ENCODE measurements at places on chromosomes 12 and 14.
A peak's percentile ranks its signal among the peaks of the same experiment; 100 is the strongest.

DNA sequence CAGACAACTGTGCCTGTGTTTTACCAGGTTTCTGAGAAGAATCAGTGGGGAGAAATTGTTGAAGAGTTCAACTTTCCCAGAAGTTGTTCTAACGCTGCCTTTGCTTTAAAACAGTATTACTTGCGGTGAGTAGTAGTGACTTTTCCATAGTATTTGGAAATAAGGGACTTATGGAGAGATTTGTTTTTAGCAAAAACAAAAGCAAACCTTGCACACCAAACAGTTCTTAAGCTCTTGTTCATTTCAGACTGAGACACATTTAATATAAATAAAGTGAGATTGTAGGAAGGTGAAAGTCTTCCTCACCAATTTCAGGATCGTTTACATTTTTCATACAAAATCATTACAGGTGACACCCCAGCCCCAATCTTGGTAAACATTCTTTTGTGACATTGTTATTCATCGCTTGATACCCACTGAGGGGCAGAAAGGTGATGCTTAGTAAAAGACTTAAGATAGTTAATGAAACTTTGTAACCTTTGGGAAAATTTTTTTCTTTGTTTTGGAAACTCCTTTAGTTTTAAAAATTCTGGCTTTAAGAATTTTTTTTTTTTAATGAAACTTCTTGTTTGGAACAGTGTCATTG lies 1.8 kb downstream of the ARID2 start:
- no peak for DNase-seq

- no peak for DNase-seq
Observed at GRCh38 chr12:128807161-128807724, 16.5 kb downstream of the SLC15A4 start.

- DNase-seq = no peak
Observed at GRCh38 chr14:62329427-62329826, 567.2 kb downstream of the SNAPC1 start.

GRCh38 chr12:56521209-56521589 lies 421 bp upstream of the RBMS2 start:
- DNase-seq = no peak

DNA sequence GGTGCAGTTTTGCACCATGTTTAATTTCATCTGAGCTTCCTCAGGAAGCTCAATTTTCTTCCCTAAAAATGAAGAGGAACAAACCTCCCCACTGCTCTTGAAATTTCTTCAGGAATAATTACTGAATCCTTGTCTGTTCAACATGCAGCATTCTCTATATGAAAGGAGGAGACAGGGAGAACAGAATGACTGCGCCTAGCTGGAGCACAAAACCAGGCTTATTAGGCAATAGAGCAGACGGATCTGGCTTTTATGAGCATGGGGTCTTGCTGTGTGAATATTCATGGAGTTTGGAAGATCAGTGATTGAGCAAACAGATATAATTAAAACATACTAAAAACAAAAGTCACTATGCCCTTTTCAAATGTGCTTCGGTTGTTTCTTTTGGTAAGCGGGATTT lies 148.1 kb downstream of the SUDS3 start:
- DNase-seq = no peak

DNA sequence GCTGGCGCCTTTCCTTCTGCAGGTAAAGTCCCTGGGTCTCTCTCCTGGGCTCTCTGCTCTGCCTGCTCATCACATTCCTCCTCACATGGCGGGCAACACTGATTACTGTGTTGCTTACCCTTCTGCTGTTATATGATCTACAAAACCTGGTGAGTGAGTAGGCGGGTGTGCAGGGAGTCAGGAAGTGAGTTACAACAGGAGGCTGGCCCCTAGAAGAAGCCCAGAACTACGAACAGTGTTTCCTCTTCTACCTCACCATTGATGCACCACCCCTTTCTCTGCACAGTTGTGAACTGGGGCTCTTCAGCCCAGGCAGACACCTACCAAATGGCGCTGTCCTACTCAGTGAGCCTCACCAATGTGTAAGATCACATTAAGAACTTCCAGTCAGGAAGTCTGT lies 4.9 kb upstream of the KLHL33 start:
- no peak for DNase-seq

DNA sequence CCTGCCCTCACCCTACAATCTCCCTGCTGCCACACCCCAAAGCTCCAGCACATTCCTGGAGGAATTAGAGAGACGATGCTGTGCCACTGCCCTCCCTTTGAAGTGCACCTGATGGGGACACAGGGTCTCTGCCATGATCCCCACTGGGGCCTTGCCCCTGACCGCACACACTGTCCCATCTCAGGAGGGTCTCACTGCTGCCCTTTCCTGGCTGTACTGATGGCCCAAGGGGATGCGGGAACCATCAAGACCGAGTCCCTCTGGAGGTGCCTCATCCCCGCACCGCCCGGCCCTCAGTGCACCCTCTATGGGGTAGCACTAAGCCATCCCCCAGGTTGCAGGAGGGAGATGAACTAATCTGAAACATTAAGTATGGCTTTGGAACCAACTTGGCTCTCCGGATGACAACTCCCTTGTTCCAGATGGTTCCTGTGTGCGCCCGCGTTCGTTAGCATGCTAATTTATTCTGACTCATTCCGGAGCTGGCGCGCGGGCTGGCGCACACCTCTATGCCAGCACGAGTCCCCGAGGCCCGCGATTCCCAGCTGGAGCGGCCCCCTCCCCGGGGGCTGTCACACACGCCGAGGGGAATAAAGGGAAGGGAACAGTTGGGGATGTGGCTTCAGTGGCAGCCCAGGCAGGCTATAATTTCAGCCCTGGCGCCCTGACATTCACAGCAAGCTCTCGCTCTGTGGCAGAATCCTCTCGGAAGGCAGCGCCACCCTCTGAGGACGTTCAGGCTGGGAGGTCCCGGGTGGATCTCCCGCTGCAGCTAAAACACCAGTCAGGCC lies 34.2 kb upstream of the C14orf180 start:
- DNase-seq = no peak

DNA sequence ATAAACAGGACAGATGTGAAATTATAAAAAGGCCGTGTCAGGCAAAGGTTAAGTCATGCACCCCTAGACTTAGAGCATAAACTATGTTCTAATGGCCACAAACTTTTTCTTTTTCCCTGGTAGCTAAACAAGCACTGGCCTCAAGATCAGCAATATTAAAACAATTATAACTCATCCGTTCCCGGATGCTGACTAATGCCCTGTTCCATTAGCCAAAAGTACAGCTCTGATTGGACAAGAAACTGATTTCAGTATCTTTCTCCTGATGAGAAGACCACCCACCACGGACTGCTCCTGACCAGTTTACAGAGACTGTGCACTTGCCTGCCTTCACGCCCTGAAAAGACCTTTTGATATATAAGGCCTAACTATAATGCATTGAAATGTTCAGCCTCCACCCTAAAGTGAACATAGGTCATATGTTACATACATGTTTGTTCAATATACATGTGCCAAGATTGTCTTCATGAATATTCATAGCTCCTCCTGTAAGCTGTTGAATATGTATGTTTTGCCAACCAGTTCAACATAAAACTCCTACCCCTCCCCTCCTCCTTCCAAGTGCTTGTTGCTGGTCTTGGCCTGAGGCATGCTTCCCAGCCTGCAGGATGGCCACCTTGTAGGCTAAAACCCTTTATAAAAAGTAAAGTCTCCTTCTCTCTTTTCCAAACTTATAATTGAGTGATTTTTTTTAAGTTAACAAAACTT lies 162.0 kb downstream of the IPO8 start:
- DNase-seq = no peak

DNA sequence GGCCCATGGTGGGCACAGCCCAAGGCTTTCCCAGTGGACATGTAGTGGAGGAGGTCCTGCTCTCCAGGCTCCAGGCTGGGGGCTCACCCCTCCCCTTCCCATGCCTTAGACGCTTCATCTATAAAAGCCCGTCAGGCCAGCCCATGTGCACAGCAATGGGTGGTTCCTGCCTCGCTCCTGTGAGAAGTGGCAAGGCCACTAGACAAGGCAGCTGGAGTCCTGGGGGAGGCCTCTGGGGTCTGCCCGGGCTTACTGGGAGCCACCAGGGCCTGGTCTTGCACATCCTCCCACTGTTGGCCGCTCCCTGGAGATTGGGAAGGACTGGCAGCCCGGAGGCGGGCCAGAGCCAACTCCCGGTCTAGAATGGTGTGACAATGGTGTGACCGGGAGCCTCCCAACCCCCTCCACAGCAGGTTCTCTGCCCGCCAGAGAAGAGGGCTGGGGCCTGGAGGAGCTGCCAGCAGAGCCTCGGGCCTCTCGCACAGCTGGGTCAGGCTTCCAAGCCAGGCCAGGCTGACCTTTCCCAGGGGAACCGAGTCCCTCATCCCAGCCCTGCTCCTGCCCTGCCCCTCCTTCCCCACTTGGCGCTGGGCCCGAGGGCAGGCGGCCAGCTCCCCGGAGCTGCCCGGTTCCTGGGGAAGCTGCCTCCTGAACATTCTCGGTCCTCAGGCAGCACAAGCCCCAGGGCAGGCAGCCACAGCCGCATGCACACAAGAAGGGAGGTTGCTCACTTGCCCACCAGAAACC lies 97.9 kb downstream of the RFLNA start:
- DNase-seq = no peak

DNA sequence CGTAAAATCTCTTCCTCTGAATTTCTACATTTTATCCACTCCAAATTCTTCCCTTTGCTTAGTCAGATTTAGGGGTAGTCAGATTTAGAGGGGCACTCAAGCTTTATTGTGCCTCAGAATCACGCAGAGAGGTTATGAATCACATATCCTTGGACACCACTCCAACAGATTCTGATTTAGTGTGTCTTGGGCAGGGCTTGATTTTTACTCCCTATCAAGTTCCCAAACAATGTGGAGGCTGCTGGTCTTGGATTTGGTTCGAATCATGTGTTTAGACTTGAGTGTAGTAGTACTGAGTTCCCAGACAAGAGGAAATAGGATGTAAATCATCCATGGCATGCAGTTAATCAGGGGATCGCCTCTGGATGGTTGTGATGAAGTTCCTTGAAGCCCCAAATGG lies 298.1 kb upstream of the CLEC14A start:
- no peak for DNase-seq

- DNase-seq = no peak
Observed at GRCh38 chr14:92677087-92677668, 71.2 kb downstream of the LGMN start.

- DNase-seq = no peak
Observed at GRCh38 chr12:23596568-23596967, 352.9 kb downstream of the SOX5 start.

- DNase-seq = no peak
Observed at GRCh38 chr14:92994131-92994676, 71.3 kb downstream of the CHGA start.

- no peak for DNase-seq
Observed at GRCh38 chr12:107351713-107352112, 258.4 kb upstream of the CRY1 start.

DNA sequence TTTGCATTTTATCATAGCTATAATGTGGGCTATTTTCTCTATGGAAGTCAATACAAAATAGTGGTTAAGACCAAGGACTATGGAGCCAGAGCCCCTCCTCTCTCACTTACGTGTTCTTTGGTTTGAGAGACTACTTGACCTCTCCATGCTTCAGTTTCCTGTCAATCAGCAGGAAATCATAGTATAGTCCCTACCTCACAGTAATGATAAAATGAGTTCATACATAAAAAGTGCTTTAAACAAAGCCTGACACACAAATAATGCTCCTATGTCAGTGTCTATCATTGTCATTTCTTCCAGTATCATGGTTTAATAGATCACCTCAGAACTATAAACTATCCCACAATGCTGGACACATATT lies 90.4 kb downstream of the MED13L start:
- no peak for DNase-seq

GRCh38 chr14:62736048-62737043 lies 308.9 kb downstream of the KCNH5 start:
- no peak for DNase-seq

- no peak for DNase-seq
Observed at GRCh38 chr12:79648881-79649280, 41.9 kb downstream of the PAWR start.

GRCh38 chr12:84131076-84131475 lies 781.5 kb downstream of the SLC6A15 start:
- DNase-seq = no peak

DNA sequence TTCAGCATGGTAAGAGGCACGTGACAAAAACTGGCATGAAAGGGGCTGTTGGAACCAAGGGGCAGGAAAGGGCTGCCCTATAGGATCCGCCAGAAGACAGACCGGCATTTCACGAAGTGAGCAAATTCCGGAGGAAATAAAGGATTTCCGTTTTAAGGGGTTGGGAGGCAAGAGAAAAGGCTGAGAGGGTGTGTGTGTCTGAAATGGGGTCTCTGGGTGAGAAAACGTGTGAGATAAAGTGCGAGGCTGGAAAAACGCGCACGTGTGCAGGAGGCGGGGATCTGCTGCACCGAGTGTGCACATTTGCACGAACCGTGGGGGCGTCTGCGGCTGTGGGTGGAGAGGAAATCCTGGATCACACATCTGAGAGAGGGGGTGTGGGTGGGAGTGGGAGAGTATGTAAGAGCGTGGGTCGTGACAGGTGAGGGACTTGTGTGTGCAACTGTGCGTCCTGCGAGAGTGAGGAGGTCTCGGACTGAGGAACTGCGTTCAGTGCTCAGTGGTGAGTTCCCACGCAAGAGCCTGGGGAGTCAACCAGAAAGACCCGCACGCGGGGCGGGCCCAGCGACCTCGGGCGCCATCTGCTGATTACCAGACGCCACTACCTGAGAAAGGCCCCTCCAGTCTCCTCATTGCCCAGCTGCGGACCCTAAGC lies 37.0 kb upstream of the P2RX7 start:
- peak; percentile 91 for DNase-seq

GRCh38 chr12:57462251-57462911 lies 2.8 kb downstream of the GLI1 start:
- peak; percentile 98 for DNase-seq

- DNase-seq = peak; percentile 92
Observed at GRCh38 chr14:105203057-105203531, 22.0 kb upstream of the NUDT14 start.

GRCh38 chr14:94485944-94486841 lies 10.2 kb upstream of the SERPINA9 start:
- peak; percentile 74 for DNase-seq

DNA sequence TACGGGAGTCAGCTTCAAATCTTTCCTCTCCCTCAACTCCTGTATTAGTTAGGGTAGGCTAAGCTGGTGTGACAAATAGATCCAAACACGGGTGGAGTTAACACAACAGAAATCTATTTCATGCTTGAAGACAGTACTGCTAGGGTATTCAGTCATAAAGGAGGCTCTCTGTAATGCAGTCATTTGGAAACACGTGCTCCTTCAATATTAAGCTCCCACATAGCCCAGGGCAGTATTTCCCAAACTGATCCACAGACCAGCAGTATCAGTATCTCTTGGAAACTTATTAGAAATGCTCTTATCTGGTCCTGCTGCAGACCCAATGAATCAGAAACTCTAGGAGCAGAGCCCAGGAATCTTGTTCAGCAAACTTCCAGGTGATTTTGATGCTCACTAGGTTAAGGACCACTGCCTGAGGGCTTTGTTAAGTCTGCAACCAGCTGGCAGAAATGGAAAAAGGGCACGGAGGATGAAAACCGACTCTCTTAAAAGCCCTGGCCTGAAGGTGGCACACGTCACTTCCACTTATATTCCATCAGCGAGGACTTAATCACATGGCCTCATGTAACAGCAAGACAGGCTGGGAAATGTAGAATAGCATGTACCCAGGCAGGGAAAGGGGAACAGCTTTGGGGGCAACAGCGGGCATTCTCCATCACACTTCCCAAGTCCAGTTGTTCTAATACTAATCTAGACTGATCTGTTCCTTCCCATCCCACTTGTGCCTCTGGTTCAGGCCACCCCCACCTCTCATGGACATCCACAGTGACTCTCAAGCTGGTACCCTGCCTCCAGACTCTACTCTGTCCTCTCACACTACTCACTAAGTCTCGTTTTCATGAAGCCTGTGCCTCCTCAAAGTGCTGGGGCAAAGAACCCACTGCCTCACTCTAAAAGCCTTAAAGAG lies 38.2 kb upstream of the RIC8B start:
- no peak for DNase-seq

Measured in HuH-7 (cell line).